ENCODE measurements at places on chromosomes 3 and 15.
A peak's percentile ranks its signal among the peaks of the same experiment; 100 is the strongest.

- DNase-seq: no peak
Observed at GRCh38 chr3:114427285-114428043, 133.6 kb downstream of the TIGIT start.

- DNase-seq: peak; percentile 15
Observed at GRCh38 chr3:118882353-118882947, 152.2 kb downstream of the IGSF11 start.

DNA sequence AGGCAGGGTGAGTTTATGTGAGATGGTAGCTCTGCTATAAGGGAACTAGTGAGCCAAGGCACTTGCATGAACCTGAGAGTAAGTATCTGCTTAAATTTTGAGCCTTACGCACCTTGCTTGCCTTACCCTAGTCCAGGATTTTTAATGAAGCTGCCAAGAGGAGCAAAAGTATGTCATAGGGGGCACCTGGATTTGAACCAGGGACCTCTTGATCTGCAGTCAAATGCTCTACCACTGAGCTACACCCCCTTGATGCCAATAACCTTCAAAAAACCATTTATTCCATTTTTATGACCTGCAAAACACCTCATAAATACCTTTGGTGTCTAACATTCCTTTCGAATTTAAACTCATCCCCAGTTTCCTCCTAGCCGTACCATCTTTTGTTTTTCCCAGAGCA, 88.3 kb upstream of the ACP3 start:
- no peak for DNase-seq

GRCh38 chr3:50288387-50289007, 3.7 kb downstream of the IFRD2 start:
- DNase-seq: no peak

- no peak for DNase-seq
Observed at GRCh38 chr3:127427666-127428065, 139.8 kb upstream of the PRR20G start.

- no peak for DNase-seq
Observed at GRCh38 chr3:130425484-130425883, 80.0 kb downstream of the COL6A5 start.

DNA sequence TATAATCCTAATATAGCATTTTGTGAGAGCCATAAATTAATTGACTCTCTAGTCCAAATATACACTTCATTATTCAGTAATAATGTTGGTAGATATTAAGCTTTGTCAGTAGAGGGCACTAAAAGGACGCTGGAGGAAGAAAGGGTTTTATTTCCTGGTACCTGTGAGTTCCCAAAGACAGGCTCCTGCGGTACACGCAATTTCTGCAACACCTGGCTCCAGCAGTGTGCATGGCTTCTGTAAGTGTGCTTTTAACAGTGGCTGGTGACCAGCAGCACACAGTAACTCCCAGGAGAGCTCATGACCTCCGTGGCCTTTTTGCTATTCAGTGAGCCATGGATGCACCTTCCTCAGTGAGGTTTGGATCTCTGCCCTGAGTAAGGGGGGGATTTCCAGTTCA, 338.3 kb upstream of the ZNF385D start:
- DNase-seq: peak; percentile 29

DNA sequence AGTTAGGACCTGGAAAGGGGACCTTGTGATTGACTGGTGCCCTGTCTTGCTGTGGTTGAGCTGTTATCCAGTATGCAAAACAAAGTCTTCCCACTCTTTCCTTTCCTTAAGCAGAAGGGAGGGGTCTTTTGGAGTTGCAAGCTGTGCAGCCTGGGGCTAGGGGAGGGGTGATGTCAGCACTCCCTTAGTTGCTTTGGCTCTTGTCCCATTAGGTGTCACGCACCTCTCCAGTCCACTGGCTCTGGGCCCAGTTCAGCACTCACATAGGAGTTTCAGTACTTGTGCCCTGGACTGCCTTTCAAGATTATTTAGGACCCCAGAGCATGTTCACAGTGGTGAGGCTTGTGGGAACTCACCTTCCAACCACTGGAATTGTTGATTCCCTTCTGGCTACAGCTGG, 238.5 kb downstream of the DOCK3 start:
- DNase-seq: no peak

GRCh38 chr3:151919446-151919845, 46.0 kb downstream of the SUCNR1 start:
- no peak for DNase-seq

- peak; percentile 16 for DNase-seq
Observed at GRCh38 chr3:126472277-126473006, 3.2 kb downstream of the ZXDC start.

- no peak for DNase-seq
Observed at GRCh38 chr15:65373163-65373651, 4.6 kb downstream of the IGDCC3 start.

- DNase-seq: no peak
Observed at GRCh38 chr15:67208396-67208795, 46.1 kb downstream of the AAGAB start.

GRCh38 chr3:17901893-17902292, 159.5 kb upstream of the TBC1D5 start:
- DNase-seq: no peak

- DNase-seq: no peak
Observed at GRCh38 chr3:39011191-39011736, 40.5 kb downstream of the SCN11A start.

GRCh38 chr3:152192050-152192449, 76.7 kb upstream of the MBNL1 start:
- DNase-seq: no peak

DNA sequence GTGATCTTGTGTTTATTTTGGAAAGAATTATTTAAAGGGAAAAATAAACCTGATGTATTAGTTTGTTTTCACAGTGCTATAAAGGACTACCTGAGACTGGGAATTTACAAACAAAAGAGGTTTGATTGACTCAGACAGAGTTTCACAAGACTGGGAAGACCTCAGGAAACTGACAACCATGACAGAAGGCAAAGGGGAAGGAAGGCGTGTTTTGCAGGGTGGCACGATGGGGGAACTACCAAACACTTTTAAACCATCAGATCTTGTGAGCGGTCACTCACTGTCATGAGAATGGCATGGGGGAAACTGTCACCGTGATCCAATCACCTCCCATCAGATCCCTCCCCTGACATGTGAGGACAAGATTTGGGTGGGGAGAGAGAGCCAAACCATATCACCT, 87.0 kb downstream of the TP63 start:
- DNase-seq: no peak

- DNase-seq: peak; percentile 87
Observed at GRCh38 chr3:155744626-155745324, at the start of gene PLCH1. TSS of gene PLCH1 (minus strand) at chr3:155745071. CDS start at chr3:155704224, 40,847 bp downstream.

DNA sequence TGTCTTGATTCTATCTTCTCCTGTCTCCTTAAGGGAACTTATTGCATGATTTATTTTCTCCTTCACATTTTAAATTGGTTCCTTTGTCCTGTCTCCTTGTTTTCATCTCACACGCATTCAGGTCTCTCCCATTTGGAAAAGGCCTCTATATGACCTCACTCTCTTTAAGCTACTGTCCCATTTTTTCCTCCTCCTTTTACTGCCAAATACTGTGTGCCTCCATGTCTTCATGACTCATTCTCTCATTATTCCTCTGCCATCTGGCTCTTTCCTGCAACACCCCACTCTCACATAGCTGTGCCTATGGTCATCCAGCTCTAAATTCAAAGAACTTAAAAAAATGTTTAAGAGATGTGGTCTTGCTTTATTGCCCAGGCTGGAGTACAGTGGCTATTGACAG, 48.0 kb downstream of the TYRO3 start:
- DNase-seq: no peak

DNA sequence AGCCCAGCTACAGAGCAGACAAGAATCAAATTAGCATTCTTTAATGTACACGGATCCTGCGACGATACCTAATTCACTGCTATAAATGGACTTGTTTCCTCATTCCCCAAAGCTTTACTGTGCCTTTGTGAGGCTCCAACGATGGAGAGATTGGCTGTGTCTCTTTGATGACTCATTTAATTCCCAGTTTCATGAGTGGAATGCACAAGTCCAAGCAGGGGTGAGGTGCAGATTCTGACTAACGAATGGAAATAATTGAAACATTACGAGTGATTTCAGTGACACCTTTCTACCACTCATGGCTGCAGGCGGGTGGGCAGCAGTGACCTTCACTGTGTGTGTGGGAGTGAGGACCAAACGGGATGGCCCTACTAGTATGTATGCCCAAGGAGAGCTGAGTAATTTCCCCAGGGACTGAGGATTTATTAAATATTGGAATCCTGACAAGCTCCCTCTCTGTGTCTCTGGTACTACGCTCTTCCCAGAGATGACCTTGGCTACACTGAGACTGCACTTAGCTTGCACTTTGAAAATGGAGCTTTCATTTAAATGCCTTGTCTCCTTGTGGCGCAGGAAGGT, 156.7 kb downstream of the CACNA2D3 start:
- no peak for DNase-seq

DNA sequence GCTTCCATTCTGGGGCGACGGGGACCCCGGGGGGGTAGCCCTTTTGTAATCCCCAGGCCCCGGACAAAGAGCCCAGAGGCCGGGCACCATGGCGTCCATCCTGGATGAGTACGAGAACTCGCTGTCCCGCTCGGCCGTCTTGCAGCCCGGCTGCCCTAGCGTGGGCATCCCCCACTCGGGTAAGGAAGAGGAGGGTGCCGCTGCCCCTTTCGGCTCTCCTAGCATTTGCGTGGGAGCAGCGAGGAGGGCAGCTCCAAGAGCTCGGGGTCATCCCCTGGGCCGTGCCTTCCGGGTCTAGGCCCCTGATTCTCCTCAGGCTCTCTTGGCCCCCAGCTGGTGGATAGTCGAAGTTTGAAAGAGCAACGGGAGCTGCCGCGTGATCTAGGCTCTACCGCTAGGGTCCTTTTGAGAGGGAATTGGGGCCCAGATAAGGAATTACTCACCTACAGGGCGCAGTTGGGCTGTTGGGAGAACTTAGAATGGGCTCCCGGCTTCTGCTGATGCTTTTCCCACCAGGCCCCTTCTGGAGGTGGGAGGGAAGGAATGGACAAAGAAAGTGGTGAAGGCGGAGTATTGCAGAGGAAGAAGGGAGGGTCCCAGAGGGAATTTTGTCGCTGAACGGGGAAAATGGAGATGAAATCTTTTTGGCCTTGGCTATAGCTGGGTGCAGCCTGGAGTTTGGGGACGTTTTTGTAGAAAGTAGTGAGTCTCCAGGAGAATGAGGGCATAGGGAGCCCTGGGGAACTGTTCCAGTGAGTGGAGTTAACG, 615 bp downstream of the VPS18 start:
- DNase-seq: peak; percentile 28

DNA sequence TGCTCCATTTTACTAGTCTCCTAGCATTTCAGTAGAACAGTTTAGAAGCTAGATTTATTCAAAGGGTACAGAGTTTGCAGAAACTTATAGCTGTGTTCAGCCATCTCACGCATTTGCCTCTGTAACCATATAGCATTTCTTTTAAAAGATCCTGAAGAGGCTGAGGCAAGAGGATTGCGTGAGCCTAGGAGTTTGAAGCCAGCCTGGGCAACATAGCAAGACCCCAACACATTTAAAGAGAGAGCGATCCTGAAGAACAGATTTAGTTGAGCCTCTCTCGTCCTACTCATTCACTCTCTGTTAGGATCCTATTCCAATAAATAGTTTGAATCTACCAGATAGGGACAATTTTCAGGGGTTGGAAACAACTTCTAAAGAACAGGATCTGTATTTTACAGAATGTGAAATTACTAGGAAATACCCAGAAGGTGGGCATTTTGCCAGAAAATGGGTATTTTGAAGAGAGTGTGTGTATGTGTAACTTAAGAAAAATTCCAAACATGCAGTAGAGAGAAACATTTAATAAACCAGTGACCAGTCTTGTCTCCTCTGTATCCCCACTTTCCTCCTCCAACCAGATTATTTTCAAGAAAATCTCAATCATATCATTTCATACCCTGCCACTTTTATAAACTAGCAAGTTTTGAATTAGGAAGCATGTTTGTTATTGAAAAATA, 4.5 kb downstream of the EIF3J start:
- DNase-seq: no peak

- peak; percentile 0 for DNase-seq
Observed at GRCh38 chr3:82033186-82033585, 271.7 kb upstream of the GBE1 start.

DNA sequence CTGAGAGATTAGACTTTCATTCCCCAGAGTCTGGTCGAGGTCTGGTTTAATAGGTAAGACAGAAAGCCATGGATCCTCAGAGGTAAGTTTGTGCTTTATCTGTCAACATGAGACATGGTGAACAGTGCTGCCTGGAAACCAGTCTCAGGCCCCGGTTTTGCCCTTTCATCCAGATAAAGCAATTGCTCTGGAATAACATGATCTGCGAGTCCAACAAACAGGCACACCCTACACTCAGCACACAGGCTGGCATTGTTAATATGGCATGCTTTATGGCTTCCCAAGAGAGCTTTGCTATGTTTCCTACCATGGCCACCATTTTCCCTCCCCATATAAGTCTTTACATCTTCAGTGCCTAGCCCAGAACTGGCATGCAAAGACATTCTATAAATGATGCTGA, 30.1 kb upstream of the MNS1 start:
- DNase-seq: no peak

GRCh38 chr3:44208086-44208485, 33.6 kb upstream of the TOPAZ1 start:
- DNase-seq: no peak

DNA sequence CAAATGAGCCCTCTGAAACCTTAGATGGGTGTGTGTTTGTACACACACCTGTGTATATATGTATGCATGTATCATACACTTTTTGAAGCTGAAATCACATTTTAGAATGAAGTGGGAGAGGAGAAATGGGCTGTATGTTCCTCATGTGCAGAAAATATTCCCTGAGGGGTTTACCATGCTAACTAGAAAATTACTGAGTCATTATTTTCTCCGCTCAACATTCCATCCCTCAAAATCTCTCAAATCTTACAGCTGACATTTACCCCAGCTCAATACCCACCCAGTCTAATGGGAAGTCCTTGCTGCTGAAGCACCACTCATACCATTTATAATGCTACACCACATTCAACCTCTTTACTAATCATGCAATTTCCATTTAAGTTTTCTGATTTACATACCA, 138.6 kb downstream of the P2RY1 start:
- peak; percentile 20 for DNase-seq

GRCh38 chr15:77019521-77020331, 24.8 kb downstream of the PSTPIP1 start:
- peak; percentile 47 for DNase-seq

DNA sequence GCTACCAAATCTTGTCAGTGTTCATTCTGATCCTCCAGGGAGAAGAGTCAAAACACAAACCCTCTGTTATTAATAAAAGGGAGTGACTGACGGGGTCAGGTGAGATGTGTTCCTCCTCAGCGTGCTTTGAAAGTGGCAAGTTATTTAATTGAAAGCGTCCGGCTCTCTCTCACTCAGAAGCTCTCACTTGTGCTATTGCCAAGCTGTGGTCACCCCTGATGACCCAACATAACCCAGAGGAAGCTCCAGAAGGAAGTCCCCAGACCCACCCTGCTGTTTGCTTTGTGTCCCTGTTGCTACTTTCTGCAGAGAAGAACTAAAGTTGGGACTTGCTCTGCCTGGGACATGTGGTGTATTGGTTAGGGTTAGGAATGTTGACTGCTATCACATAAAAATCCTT, 235.6 kb downstream of the EDEM1 start:
- no peak for DNase-seq

DNA sequence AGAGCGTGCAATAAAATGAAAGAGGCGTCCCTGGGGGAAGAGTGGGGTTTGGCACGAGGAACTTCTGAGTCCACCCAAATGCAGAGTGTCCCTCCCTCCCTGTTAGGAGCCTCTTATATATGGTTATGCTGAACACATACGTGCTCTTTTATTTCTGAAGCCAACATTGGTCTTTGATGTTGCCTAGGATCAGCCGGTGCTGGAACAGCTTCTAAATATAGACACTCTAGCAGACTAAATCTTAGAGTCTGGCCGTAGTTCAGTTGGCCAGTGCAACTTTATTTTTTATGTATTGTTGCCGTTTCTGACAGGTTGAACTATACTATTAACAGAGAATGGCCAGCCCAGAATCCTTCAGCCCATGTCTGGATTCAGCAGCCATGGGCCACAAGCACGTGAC, 128.7 kb downstream of the GHSR start:
- no peak for DNase-seq

All from NCI-H526 treated with DMSO at 0.1 percent for 48 hours (cell line).